ENCODE measurements at places on chromosomes 2 and 18.

- no peak for DNase-seq
Observed at GRCh38 chr18:2217356-2217755, 353.9 kb downstream of the METTL4 start.

- no peak for DNase-seq
Observed at GRCh38 chr2:55649211-55649610, 31.8 kb upstream of the PPP4R3B start.

DNA sequence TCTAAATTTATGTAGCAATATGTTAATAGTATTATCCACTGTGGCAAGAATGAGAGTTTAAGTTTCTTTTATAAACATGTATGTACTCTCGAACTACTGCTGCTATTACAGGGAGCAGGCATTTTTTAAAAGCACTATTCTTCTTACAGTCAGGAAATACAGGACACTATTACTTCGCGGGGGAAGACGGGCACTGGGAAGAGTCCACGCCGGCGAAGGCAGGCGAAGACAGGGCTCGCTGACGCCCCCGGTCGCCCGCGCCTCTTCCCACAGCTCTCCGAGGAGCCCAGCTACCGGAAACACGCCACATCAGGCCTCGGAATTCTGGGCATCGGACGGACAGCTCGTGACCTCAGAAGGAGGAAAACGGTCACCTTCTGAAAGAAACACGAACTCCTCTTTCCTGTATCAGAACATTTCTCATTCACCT is 90.2 kb downstream of the FAM161A start:
- no peak for DNase-seq

GRCh38 chr18:48668466-48669179 is 129.8 kb downstream of the CTIF start:
- DNase-seq = no peak

DNA sequence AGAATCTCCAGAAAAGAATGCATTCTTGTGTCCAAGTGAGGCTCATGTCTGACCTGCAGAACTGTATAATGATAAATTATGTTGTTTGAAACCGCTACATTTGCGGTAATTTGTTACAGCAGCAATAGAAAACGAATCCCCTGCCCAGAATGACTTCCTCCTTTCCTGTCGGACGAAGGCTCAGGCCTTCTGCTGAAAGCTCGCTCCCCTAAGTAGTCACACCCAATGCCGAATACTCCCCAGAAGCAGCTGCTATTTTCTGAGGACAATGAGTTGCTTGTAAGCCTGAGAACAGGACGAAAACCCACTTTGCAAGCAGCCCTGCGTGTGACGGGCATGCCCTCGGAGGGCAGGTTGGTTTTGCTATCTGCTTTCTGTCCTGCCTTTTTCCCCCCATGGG is 27.7 kb upstream of the PTPN4 start:
- DNase-seq = no peak

- DNase-seq = no peak
Observed at GRCh38 chr2:23373666-23374065, 11.3 kb upstream of the KLHL29 start.

- DNase-seq = no peak
Observed at GRCh38 chr2:198615972-198616371, 811.6 kb downstream of the PLCL1 start.

DNA sequence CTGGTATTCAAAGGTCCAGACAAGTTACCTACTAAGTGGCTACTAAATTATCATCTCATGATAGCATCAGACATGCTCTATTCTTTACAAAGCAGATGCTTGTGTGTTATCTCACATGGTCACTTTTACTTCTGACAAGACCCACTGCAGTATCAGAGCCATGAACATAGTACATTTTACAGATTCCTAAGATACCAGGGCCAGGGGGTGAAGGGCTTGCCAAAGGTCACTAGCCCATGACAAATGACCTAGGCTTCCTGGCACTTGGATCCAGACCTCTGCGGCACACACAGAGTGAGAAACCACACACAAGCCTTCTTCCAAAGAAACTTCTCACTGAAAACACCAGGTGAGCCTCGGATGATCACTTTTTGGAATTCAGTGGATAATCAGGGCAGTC is 446.8 kb downstream of the EIPR1 start:
- no peak for DNase-seq

DNA sequence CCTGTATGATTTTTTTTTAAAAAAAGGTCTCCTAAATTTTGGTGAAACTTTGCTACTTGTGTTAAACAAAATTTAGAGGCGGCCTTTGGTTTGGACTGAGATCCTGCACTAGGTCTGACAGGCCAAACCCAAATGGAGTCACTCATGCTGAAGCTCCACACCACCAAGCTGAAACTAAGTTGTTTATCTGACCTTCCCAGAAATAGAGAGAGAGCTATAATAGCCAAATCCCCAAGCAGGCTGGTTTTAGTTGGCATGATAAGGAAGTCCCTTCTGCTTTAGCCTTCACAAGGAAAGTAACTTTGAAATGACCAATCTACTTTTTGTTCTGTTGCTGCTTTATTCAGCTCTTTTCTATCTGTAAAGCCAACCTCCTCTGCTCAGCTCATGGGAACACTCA is 17.1 kb upstream of the THUMPD2 start:
- no peak for DNase-seq

DNA sequence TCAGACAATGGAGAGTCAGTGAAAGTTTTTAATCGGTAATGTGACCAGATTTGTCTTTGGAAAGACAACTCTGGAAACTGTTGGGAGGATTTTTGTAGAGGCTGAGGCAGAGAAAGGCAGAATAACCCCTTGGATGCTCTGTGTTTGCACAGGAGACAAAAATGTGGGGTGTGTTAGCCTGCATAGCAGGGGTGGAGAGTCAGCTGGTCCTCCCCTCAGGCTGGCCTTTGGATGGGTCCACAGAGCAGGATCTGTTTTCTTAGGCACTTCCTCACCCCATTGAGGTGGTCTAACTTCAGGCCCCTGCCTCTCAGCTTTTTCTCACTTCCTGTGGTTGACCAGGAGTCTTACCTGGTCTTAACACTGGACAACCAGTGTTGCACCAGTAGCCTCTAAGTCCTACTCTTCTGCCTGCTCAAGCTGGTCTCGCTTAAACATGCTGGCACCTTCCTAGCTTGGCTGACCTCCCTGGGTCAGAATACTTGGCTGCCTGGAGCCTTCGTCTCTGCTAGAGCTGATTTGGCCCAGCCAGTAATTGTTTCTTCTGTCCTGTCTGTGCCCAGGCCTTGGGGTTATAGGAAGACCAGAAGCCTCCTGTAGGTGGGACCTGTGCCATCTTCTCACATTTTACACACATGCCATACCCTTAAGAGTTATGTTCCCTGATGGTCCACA is 259.8 kb upstream of the RASGRP3 start:
- no peak for DNase-seq
